ENCODE measurements at places on chromosomes 13 and 19.

- DNase-seq: no peak
Observed at GRCh38 chr13:109821103-109821502, 34.7 kb upstream of the IRS2 start.

- no peak for DNase-seq
Observed at GRCh38 chr13:33571618-33572017, 246.3 kb upstream of the RFC3 start.

DNA sequence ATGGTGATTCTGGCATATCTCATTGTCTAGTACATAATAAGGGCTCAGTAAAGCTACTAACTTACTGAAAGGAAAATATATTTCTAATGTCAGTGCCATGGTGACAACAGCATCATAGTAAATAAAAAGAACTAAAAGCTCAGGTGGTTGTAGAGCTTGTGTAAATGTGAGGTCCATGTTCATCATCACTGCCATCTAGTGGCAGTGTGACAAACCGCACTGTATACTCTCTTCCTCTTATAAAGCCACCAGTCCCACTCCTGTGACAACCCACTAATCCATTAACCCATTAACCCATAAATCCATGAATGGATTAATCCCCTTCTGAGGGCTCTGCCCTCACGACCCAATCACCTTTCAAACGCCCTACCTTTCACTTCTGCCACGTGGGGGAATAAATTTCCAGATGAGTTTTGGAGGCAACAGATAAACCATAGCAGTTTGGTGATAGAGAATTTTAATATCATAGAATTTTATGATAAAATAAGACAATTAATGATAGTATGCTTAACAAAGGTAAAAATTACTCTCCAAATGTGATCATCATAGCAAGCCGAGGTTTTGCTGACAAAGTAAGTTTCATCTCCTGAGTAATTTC lies 160.4 kb upstream of the SGCG start:
- DNase-seq: peak; percentile 63

DNA sequence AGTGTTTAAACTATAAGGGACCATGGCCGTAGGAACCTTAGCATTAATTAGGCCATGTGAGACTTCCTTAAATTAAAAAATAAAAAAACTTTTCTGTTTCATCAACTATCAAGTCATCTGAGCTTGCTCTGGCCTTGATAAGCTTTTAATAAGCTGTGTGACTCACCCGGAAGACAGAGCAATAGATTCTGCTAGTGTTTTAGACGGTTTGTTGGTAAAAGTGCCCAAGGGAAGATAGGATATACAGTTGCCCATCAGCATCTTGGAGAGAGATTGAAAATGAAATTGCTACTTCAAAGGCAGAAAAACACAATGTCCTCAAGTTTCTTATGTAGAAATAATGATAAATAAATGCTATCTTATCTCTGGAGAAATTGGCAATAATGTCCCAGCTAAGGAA lies 31.2 kb upstream of the RCBTB2 start:
- DNase-seq: no peak

DNA sequence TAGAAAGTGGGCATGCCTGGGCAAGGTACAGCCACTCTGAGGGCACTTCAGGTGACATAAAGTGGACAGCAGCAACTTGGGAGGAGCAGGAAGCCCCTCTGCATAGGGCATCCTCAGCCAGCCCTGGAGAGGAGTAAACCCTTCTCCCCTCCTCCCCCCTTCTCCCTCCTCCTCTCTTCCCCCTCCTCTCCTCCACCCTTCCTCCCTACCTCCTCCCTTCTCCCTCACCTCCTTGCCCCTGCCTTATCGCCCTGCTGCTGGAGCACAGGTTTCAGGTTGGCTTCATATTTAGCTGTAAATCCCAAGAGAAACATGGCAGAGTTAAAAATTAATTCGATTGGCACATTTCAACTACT lies 30.5 kb upstream of the ATP12A start:
- no peak for DNase-seq

- DNase-seq: no peak
Observed at GRCh38 chr13:59345311-59345710, 818.4 kb downstream of the DIAPH3 start.
